GM18507 (cell line): ENCODE measurements at places on chromosomes 3 and 15.

GRCh38 chr3:249587-250262, 53.2 kb downstream of the CHL1 start:
- DNase-seq = no peak

- no peak for DNase-seq
These were observed 8.6 kb downstream of the SPG11 start for GRCh38 chr15:44654858-44655257.

GRCh38 chr15:51232581-51232980, 105.8 kb downstream of the CYP19A1 start:
- DNase-seq = no peak

GRCh38 chr3:149560001-149560400, 85.5 kb downstream of the TM4SF4 start:
- no peak for DNase-seq

- DNase-seq = no peak
These were observed 161.5 kb downstream of the ARRDC4 start for GRCh38 chr15:98121957-98122356.

GRCh38 chr3:151933234-151933853, 59.9 kb downstream of the SUCNR1 start:
- DNase-seq = no peak
